ENCODE measurements at places on chromosomes 2 and 18.

GRCh38 chr18:38634117-38634516 lies 1068.5 kb upstream of the CELF4 start:
- ATAC-seq = no peak

DNA sequence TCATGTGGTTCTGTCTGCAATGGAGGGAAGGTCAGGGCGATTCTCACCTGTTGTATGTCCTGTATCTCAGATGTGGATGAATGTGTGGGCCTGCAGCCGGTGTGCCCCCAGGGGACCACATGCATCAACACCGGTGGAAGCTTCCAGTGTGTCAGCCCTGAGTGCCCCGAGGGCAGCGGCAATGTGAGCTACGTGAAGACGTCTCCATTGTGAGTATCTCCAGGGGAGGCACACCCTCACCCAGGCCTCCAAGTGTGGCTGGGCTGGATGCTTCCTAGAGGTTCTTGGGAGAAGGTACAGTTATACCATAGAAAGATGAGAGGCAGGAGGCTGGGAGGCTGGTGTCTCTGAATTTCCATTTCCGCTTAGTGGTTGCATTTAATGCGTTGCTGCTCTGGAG lies 46.9 kb downstream of the FBLN7 start:
- no peak for ATAC-seq

DNA sequence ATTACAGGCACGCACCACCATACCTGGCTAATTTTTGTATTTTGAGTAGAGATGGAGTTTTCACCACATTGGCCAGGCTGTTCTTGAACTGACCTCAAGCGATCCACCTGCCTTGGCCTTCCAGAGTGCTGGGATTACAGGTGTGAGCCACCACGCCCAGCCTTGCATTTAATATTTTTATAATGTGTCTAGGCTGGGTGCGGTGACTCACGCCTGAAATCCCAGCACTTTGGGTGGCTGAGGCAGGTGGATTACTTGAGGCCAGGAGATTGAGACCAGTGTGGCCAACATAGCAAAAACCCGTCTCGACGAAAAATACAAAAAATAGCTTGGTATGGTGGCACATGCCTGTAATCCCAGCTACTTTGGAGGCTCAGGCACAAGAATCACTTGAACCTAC lies 3.2 kb downstream of the RPL37A start:
- ATAC-seq = no peak

- ATAC-seq = no peak
Observed at GRCh38 chr2:58064086-58064485, 17.5 kb downstream of the VRK2 start.

Data from gastroesophageal sphincter (tissue), 4 donors.